ENCODE measurements at places on chromosomes 6 and 20.

GRCh38 chr6:38806271-38806670 lies 91.2 kb downstream of the DNAH8 start:
- DNase-seq = no peak

- DNase-seq = no peak
Observed at GRCh38 chr20:46134716-46135115, 16.6 kb downstream of the CD40 start.

DNA sequence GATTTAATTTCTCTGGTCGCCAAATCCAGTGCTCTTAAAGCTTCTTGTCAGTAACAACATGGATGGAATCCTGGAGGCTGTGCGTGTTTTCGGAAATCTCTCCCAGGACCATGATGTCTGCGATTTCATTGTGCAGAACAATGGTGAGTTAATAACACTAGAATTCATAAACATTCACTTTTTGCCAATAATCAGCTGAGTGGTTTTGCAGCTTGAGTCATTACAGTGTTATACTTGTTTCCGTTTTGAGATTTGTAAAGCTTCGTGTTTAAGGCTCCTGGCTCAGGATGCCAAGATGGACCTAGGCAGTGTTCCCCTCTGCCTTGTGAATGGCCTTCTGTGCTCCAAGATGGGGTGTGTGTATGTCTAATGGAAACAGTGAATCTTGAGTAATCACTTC lies 113.8 kb downstream of the ARMC2 start:
- peak; percentile 52 for DNase-seq

DNA sequence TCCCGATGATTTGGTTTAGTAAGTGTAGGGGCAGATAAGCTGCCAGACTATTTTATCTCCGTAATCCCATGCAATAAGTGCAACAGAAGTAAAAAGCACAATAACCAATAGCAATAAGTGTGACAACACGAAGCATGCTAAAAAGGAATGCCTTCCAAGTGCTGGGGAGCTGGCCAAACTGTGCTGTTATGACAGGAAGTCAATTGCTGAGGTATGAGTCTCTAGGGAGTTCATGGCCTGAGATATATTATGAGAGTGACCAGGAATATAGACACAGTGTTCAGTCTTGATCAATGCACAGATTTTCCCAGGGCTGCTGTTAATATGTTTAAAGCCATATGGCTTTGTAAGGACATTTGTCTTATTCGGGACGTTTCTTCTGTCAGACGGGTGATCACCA lies 10.5 kb upstream of the ANGPT4 start:
- no peak for DNase-seq

DNA sequence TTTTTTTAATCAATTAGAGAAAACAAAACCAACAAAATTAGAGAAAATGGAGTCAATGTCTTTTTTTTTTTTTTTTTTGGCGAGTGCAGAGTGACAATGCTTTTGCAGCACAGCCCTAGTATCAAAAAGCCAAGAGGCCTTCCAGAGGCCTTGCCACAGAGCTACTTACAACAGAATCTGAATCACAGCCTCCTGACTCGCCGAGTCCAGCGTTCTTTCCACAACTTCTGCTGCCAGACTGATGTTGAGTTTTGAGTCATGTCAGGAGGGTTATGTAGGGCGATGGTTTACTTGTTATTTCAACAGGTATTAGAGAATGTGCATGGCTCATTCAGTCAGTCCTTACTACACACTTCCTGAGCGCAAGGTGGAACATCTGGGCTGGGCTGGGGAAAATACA lies 88.6 kb downstream of the FNDC1 start:
- DNase-seq = peak; percentile 90

DNA sequence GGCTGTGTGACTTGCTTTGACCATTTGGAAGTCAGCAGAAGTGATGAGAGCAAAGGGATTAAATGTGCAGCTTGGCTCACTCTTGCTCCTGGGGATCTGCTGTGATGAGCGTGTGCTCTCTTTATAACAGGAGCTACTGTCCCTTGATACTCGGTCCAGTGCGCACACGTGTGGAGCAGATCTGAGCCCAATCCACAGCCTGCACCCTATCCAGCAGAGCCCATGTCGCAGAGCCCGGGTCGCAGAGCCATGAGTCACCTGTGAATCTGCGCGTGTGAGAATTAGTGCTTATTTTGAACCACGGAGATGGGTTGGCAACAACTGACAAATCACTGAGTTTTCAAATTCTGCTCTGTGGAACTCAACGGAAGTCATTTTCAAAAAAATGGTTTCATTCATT lies 291.0 kb upstream of the SULF2 start:
- no peak for DNase-seq

- DNase-seq = no peak
Observed at GRCh38 chr6:8830794-8831193, 395.4 kb upstream of the SLC35B3 start.

DNA sequence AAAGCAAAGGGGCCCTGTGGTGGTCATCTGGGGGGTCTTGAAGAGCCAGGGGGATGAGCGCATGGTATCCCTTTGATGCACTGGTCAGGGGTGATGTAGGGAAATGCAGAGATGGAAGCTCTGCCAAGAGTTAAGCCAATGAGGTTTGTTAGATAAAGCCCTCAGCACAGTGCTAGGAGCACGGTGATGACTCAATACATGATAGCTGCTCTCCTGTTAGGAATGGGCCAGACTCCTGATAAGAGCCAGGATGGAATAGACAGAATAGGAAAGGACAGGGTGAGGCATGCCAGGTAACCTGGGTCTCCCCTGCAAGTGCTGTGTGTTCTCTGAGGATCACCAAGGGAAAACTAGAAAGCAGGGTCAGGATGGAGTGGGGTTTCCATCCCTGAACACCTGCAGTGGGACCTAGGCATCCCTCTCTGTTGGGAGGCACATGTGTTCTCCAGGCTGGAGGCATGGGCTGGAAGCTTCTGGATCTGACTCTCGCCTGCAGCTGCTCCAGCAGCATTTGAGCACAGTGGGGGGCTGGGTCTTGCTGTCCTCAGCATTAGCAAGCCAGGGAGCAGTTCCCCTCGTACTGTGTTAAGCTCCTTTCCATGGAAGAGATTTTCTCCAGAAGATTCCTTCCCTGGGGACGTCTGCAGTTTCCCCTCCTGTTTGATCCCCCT lies 71.8 kb upstream of the TIAM2 start:
- DNase-seq = no peak

- DNase-seq = no peak
Observed at GRCh38 chr6:45927421-45928320, 88.0 kb downstream of the CLIC5 start.

DNA sequence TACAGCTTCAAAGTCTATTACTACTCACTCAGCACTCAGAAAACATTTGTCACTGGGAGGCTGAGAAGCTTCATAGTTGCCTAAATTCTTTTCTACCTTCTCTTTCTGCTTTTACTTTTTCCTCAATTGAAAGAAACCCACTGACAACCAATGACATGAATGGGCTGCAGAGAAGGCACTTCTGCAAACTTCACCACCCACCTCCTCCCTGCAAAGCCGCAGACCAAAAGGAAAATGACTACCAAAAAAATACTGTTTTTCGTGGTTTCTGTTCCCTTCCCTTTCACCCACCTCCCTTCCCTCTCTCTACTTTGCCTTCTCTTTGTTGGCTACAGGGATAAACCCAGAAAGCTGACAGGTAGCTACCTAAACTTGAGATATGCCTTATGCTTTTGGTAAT lies 3.2 kb downstream of the GNAS-AS1 start:
- DNase-seq = no peak

- DNase-seq = no peak
Observed at GRCh38 chr6:125550892-125551291, 198.5 kb upstream of the HEY2 start.
